ENCODE measurements at places on chromosomes 7 and 10.

- no peak for DNase-seq
Observed at GRCh38 chr10:29826801-29827450, 192.2 kb upstream of the SVIL start.

DNA sequence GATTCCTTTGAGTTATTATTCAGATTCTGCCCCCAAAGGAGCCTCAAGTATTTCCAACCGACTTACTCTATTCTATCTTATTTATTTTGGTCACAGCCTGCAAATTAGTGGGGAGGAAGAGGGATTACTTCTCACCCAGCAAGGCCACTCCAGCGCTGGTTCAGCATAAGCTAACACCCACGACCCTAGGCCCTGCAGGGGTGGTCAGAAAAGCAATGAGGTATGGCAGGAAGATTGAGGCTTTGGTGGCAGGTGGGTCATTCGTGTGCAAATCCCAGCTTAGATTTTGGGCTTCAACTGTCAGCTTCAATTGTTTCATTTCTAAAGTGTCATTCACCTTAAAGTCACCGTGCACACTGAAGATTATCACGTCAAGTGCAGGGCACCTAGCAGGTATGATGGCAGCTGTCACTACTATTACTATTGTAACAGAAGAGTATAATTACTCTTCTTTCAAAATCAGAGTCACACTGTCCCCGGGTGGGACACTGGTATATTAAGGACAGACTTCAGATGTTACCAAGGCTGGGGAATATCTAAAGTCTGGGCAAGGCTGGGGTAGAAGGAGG, 48.8 kb upstream of the OPTN start:
- no peak for DNase-seq

DNA sequence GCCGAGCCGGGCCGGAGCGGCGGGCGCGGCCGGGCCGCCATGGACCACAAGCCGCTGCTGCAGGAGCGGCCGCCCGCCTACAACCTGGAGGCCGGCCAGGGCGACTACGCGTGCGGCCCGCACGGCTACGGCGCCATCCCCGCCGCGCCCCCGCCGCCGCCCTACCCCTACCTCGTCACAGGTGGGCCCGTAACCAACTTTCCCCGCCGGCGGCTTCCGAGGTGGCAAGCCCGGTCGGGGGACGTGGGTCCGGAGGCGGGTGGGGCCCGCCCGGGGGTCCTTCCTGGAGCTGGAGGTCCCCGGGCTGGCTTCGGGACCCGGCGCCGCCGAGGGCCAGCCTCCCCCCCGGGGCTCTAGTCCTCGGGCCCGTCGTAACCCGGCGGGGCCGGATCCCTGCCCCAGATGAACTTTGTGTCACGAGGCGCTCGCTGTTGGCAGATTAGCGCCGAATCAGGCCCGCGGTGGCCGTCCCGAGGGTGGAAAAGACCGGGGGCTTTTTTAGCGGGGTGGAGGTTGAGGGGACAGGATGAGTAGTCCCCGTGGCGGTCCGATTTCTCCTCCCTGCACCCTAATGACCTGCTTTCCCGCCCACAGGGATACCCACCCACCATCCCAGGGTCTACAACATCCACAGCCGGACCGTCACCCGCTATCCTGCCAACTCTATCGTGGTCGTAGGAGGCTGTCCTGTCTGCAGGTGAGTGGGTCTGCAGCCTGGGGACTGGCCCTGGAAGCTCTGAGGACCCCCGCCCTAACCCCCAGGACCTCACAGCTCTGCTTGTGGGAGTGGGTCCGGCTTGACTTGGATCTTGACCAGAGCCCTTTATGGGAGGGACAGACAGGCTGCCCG, 496 bp downstream of the BRI3 start:
- no peak for DNase-seq

GRCh38 chr7:74097937-74098614, 14.5 kb downstream of the LIMK1 start:
- DNase-seq: no peak

- no peak for DNase-seq
Observed at GRCh38 chr7:109044691-109045090, 475.0 kb downstream of the DNAJB9 start.

GRCh38 chr10:127216274-127216673, 19.9 kb upstream of the INSYN2A start:
- DNase-seq: no peak

GRCh38 chr7:15839416-15840100, 153.1 kb upstream of the MEOX2 start:
- DNase-seq: peak; percentile 60

DNA sequence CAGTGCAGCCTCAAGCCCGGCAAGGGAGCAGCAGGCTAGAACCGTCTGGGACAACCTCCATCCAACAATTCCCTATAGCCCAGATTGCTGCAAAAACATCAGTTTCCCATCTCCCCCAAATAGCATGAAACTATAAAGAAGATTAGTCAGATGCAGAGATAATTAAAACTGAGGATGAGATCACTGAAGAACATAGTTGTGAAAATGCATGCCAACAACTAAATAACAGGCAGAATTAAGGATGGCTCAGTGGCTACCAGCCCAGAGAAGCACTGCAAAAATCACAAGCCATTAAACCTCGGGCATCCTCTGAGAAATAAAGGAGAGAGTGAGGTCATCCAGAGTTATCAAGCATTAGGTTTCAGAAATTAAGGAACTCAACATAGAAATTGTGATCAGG, 427.1 kb downstream of the TNS3 start:
- no peak for DNase-seq

- DNase-seq: no peak
Observed at GRCh38 chr10:88042160-88043100, 179.0 kb downstream of the PTEN start.

- DNase-seq: no peak
Observed at GRCh38 chr10:23368816-23369640, 24.4 kb upstream of the C10orf67 start.

GRCh38 chr7:139728203-139728602, 49.6 kb downstream of the HIPK2 start:
- no peak for DNase-seq

DNA sequence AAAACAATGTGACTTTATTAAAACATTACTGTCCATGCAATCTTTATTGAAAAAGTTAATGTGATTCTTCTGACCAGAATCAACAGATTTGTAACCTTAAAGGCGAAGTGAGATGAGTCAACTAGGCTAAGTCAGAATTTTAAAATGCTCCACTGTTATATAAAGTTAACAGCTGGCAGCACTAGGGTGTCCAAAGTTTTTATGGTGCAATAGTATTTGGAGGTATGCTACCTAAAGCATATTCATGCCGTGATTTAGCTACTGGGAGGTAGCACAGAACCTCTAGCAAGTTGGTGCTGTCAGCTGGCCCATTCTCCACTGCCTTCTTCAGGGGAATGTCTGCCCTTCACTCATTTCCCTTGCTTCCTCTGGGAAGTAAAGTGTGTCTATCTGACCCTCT, 126.7 kb downstream of the RAPGEF5 start:
- no peak for DNase-seq

- DNase-seq: no peak
Observed at GRCh38 chr7:108263425-108263824, 133.3 kb upstream of the LAMB4 start.

DNA sequence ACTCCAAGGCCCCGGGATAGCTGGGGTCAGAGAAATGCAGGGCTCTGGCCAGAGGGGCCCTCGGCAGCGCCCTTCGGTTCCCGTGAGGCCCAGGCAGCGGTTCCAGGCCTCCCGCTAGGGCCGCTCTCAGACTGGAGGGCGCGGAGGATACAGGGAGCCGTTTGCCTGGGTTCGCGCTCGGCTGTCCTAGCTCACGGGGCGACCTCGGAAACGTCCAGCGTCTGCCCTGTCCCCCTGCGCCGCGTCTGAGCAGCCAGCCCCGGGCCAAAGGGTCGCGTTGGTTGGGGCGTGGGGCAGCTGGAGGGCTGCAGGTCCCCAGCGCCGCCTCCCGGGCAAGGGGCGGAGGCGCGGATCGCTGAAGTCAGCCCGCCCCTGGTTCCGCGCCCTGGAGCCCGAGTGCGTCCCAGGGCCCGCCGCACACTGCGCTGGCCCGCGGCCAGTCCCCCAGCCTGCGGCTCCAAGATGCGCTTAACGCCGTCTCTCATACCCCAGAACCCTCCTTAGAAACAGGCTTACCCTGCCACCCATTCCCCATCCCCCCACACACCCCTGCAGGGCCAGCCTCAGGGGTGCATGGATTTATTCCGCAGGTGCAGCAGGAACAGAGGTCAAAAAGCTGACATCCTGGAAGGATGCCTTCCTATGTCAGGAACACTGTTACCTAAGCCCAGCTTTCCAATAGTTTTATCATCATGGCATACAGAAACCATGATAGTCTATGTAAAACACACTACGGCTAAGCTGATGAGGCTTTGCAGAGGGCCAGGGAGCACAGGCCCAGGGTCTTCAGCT, 22.1 kb upstream of the OPN4 start:
- DNase-seq: peak; percentile 28

GRCh38 chr7:113408999-113409398, 290.6 kb upstream of the SMIM30 start:
- no peak for DNase-seq

GRCh38 chr7:3589752-3590151, 288.7 kb downstream of the SDK1 start:
- no peak for DNase-seq

GRCh38 chr10:80158598-80159127, 26.1 kb downstream of the PLAC9 start:
- DNase-seq: no peak

DNA sequence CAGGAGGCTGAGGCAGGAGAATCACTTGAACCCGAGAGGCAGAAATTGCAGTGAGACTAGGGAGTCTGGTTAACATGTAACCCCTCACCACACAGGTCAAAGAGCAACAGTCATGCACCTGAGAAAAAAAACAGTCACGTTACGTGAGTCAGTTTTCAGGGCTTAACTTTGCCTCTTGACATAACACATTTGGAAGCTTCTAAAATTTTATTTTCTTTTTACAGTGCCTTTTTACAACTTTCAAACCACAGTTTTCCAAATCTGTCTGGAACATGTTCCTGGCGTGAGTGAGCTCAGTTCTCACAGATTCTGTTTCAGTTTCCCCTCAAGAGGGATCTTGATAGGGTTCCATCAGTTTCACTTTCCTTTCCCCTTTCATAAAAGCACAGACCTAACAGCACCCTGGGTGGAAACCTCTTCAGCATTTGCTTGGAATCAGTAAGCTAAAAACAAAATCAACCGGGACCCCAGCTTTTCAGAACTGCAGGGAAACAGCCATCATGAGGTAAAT, 4.4 kb downstream of the IFIT3 start:
- DNase-seq: no peak

DNA sequence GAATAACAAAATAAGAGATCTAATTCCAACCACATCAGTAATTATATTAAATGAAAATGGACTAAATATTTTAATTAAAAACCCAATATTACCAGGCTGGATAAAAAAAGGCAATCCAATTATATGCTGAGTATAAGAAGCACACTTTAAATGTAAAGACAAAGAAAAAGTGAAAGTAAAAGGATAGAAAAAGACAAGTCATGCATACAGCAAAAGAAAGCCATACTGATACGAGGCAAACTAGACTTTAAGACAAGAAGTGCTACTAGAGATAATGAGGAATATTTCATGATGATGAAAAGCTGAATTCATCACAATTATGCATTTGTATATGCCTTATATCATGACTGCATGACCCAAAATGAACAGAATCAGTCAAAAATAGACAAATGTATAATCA, 628.6 kb downstream of the PHTF2 start:
- no peak for DNase-seq

GRCh38 chr10:100175875-100176274, 10.0 kb downstream of the ERLIN1 start:
- no peak for DNase-seq

GRCh38 chr7:158700008-158700407, 4.6 kb downstream of the NCAPG2 start:
- DNase-seq: no peak

- no peak for DNase-seq
Observed at GRCh38 chr10:84177541-84178141, 4.0 kb downstream of the GPR15LG start.

DNA sequence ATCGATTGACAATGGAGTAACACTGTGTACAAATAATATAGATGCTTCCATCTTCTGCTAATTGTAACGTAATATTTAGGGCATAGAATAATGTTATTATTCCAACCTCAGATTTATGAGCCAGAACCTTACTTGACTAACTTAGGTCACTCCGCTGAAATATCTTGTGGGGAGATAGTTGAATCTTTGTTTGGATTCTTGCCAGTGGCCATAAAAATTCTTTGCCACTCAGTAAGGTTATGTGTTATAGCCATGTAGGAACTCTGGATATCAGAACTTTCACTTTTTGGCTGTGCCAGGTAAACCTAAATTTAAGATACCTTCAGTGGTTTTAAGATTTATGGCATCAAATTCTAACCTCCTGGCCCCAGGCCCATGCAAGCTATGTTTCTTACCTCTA, 197.6 kb downstream of the WDR11 start:
- no peak for DNase-seq

GRCh38 chr10:116080553-116080952, 192.5 kb downstream of the GFRA1 start:
- DNase-seq: peak; percentile 89

DNA sequence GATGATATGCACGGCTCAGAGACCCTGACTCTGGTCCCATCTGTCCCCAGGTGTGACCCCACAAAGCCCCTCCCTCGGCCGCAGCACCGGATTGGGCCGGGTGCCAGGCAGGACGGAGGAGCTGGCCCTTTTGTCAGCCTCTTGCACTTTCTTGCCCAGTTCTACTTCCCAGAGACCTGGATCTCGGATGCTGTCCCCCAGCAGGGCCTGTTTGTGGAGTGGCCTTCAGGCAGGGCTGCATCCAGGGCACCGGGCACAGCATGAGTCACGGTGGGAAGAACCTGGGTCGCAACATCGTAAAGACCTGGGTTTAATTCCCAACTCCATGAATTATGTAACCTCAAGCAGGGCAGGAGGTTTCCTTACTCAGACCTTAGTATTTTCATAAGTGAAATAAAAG, 158.4 kb upstream of the SH2B2 start:
- DNase-seq: no peak

GRCh38 chr10:131226446-131227162, 84.9 kb downstream of the TCERG1L start:
- DNase-seq: no peak

DNA sequence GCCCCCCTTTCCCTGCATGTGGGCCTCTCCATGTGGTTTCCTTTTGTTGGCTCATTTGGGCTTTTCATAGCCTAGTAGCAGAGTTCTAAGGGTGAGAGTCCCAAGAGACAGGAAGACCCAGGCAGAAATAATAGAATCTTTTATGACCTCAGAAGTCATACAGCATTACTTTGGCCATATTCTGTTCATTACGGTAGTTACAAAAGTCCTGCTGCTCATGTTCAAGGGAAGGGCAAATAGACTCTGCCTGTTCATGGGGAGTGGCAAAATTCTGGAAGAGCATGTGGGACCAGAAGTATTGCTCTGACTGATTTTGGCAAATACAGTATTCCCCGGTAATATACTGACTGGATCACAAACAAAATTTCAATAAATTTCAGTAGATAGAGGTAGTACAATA, 910.3 kb downstream of the LRMDA start:
- DNase-seq: no peak

- no peak for DNase-seq
Observed at GRCh38 chr10:12597788-12598765, 248.7 kb downstream of the CAMK1D start.
